ENCODE measurements at places on chromosomes 2 and 18.

- DNase-seq: no peak
Measured at GRCh38 chr18:23650968-23651927, 11.5 kb downstream of the ANKRD29 start.

- no peak for DNase-seq
Measured at GRCh38 chr2:197452754-197453122, 614 bp upstream of the COQ10B start.

DNA sequence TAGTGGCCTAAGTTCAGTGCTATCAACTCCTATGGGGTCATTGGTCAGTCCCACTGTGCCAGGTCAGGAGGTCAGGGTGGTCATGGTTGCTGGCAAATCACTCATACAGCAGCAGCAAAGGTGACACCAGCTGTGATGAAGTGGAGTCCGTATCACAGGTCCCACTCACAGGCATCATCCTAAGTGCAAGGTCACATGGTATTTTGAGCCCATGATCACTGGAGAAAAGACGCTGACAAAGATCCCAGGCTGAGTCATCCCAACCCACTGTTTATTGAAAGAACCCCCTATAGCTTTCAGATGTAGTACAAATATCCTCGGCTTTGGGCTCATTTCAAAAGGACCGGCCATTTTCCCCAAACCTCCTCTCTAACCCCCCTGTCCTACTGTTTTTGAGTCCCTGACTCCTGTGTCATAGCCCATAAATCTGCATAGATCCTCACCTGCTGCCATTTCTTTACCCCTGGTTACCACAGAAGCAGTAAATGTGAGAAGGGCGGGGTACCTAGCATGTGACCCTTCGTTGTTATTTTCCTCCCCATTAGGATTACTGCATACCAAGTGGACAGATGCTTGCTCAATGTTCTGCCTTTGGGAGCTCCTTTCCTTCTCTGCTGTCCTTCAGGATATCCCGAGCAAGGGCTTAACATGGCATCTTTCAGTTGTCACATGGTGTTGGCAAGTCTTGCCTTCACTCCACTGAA is 107.7 kb downstream of the COL6A3 start:
- no peak for DNase-seq

GRCh38 chr2:128777196-128778035 is 458.7 kb upstream of the HS6ST1 start:
- DNase-seq: no peak

DNA sequence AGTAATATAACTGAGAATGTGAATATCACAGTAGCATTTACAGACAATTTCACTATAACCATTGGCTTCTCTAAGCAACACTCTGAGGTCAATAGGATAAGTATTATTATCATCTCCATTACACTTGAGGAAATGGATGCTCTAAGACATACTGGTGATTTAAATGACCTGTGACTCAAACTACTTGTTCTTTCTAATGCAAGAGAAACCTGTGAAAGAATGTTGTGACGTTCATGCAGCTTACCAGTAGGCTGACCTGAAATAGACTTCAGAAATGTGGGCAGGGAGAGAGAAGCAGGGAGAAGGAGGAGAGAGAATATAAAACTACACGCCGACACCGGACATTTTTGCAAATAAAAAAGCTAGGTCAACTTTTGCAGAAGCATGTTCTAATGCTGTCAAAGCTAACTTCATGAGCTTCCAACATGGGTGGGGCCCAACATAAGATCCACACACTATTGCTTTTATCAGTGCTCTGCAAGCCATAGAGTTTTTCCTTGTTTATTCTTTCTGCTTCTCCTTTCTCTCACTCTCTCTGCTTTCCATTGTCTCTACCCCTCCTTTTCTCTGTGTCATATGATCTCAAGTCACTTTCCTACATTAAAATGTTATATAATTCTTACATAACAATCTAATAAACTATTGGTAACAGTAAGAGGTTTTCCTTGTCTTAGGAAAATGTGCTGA is 217.6 kb upstream of the FN1 start:
- no peak for DNase-seq

DNA sequence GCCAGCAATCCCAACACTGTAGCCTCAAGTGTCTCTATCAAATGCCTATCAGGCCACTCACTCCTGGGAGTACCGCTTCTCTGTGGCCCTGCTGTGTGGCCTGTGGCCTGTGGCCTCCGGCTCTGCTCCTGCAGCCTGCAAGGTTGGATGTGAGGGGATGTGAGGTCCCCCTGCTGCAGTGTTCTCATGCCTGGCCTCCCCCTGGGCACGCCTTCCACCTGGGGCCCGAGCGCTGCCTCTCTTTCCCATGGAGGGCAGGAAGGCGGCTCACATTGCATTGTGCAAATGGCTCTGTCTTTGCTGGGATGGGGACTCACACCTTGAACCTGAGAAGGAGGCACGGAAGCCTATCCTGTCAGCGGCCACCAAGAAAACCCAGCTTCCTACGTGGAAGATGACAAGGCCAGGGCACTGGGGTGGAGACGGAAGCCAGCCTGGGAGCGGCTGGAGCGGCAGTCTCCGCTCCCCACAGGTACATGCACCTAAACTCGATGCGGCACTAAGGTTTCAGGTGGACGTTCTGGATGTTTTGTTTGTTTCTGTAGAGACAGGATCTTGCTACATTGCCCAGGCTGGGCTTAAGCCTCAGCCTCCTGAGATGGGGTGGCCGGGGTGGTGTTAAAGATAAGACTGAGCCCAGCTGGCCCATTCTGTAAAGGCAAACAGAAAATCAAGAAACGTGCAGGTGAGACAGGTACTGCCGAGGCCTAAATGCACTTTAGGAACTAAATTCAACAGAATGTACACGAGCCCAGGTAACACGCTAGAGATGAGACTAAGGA is 140.1 kb downstream of the HDAC4 start:
- no peak for DNase-seq

DNA sequence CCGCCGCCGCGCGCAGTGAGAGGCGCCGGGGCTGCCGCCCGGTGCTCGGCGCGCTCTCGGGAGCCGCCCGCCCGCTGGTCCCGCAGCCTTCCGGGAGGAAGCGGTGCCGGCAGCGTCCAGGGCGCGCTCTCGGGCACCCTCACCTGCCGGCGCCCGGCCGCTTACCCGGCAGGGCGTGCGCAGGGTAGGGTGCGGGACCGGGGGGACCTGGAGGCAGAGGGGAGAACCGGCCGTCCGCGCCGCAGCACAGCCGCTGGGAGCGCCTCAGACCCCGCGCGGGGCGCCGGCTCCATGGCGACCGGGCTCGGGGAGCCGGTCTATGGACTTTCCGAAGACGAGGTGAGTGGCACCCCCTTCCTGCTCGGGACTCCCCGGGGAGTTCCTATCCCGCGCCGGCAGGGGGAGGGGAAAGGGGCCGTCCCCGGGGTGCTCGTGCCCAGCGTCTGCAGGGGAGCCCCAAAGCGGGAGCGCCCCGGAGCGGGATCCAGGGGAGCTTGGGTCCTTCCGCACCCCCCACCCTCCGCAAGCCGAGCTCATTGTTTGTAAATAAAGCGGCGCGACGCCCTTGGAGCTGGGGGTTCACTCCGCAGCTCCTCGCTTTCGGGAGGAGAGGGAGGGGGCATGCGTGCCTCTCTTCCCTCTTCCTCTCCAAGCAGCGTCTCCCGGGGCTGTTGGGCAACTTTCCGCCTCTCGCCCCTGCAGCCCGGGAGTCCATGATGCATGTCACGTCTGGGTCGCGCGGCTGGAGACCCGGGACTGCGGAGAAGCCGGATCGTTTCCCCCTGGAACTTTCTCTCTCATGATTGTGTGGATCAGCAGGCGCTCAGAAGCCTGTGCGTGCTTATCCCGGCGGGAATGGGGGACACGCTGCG is 580 bp downstream of the NEDD4L start:
- DNase-seq: peak; percentile 7

DNA sequence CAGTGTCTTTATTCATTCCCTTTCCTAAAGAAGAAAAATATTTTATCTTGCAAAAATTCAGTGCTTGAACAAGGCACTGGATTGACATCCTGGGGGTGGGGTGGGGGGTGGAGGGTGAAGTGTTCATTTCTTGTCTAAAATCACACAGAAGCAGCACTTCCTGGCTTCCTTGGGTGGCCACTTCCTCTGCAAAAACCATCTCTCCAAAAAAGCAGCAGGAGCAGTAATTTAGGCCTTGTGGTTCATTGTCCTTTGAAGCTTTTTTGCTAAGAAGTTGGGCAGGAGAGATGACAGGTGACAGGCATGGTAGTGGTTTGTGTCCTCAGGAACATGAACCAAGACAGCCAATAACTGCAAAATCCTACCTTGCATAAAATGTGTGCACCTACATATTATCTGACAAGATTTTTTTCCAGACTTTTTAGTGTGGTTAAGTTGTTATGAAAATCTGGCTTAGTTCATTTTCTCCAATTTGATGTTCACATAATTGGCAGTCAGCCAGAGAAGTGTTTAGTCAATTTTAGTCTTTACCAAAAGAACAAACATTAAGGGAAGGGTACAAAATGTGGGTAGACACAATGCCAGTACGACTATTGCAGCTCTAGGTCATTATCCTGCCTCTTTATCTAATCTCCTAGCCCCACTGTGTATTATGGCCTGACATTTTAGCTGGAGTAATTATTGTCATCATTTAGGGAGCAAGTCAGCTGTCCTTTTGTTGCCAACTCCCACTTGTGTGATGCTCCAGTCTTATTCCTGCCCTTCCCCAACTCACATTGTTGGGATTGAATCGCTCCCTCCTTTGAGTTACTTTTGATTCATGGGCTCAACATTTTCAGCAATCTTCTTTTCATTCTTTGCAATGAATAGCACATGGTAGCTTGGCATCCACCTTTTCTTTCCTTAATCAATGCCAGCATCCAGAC is 177.2 kb downstream of the MYO3B start:
- no peak for DNase-seq

DNA sequence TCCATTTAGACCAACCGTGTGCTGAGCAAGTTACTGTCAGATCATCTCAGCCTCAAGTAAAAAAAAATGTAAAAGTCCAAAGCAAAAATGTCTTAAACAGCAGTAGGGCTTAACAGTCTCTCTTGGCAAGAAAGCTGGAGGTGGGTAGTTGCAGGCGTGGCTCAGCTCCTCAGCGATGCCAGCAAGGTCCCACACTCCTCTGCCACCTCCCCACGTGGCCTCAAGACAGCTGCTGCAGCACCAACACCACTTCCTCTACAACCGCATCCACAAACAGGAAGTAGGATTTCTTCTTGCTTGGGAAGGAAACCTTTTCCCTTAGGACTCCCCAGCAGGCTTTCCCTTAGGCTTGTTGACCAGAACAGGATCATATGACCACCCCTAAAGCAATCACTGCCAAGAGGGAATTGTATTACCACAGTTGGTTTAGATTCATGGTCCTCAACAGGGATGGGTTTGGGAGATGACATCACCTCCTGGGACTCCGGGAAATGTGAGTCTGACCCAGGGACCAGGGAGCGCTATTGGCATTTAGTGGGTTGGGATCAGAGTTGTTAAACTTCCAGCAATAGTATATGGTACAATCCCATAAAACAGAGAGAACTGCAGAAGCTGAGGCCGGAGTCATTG is 97.1 kb downstream of the MAPK4 start:
- no peak for DNase-seq

GRCh38 chr2:182915369-182916326 is 49.2 kb upstream of the FRZB start:
- no peak for DNase-seq

GRCh38 chr2:168355779-168356476 is 100.1 kb upstream of the CERS6 start:
- DNase-seq: no peak

DNA sequence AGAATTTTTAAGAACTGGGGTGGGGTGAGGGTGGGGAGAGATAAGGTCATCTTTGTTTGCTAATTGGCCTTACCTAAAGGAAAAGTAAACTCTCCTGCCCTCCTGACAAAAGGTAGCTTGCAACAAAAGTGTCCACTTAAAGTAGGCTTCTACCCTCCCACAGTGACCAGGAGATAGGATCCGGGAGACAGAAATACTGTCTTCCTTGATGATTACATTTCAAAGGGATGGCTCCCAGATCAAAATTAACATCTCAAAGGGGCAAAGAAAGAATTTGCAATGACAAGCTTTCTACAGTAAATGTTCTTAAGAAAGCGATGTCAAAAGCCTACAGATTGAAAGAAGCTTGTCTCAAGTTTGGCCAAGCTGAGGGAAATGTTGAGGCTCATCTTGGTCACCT is 775.3 kb downstream of the CPS1 start:
- no peak for DNase-seq

- no peak for DNase-seq
Measured at GRCh38 chr2:115609978-115610377, 1167.5 kb downstream of the DPP10 start.

DNA sequence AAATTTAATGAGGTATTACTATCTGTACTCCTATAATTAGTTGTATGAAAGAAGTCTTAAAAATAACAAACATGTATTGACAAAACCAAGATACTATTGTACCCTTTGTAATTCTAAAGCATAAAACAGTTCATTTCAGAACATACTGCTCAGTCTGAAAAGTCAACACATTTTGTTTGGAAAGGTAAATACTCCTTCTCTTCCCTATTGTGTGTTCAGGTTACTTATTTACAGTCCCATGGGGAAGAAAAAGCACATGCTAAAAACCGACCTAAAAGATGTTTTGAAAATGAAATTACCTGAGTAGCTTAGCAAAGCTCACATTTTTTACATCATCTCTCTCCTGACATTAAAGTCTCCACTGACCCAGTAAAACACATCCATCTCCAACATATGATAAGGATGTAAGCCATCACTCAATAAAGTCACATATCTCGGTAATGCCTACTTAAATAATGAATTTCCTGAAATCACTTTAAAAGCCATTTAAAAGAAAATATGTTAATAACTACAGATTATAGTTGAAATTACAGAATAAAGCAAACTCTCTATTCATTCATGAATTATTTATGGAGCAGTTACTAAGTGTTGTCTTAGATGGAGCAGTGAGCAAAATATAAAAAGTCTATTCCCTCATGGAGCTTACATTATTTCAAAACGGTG is 75.6 kb upstream of the FZD5 start:
- DNase-seq: no peak

- DNase-seq: no peak
Measured at GRCh38 chr18:33495278-33495677, 54.8 kb upstream of the CCDC178 start.

- DNase-seq: no peak
Measured at GRCh38 chr2:189015359-189015758, 41.2 kb downstream of the COL3A1 start.

GRCh38 chr2:189937691-189938090 is 124.8 kb downstream of the MSTN start:
- no peak for DNase-seq

DNA sequence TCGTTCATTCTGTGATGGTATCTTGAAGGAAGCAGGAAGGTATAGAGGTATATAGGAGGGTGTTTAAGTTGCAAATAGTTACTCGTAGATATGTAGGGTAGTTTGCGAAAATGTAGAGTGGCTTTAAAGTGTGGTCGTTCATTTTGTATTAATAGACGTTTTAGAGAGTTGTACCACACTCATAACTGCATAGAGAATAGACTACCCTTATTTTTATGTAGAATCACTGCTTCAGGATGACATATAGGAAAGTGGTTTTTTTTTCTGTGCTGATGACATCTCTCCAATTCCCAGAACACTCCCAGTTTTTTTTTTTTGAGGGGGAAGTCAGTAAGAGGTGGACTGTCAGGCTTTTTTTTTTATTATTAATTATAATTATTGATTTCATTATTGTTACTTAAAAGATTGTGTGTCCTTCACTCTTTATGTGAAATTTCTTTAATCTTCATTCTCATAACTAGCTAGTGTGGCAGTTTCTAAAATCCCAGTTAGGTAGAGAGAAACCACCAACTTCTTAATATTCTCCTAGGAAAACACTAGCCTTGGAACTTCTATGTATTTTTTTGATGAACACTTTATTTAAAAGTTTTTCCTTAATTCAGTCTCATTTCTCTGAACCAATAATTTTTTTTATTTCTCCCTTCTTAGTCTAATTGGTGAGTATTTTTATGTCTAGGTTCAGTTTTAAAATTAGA is 1.5 kb downstream of the ACTR3 start:
- no peak for DNase-seq
